ENCODE measurements at places on chromosomes 5 and 9.

DNA sequence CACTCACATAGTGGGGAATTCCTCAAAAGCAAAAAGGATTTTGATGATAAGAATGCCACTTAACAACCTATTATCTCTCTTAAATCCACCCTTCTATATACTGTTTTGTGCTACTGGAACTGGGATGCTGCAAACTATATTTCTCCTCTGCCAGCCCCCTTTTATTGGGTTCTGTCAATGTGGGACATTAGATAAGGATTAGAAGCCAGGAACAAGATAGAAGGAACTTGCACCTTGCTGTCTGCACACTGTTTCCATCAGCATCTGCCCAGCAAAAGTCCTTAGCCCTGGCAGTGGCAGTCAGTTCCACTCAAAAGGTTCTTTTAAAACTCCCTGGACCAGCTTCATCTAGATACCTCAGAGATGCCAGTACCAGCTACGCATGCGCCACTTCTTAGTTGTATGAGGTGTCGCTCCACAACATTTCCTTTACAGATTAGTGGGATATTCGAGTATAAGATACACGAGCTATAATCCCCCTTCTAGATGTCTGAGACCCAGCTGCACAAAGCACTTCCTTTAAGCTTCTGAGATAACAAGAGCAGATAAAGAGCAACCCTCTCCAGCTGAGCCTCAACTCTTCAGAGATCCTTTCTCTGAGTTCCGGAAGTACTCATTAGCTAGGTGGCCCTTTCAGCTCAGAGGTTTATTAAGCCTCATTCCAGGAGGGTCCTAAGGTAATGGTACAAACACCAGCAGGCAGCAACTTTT, 45.3 kb downstream of the CERT1 start:
- DNase-seq: no peak

DNA sequence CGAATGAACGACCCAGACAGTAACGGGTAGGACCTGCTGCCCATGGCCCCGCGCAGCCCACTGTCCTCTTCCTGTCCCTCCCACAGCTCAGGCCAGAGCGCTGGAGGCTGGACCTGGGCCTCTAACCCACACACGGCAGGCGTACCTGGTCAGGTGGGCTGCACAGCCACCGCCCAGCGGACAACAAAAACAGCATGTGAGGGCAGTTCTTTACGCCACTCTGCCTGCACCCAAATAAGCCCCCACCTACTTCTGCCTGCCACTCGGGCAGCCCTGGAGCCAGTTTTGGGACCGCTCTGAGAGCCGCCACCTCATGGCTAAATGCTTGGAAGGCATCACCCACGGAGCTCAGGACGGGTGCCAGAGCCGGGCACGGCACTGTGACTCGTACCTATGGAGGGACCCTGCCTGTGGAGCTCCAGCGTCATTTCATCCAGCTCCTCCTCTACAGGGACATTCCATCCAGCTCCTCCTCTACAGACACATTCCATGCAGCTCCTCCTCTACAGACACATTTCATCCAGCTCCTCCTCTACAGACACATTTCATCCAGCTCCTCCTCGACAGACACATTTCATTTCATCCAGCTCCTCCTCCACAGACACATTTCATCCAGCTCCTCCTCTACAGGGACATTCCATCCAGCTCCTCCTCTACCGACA, 18.9 kb downstream of the CLPTM1L start:
- no peak for DNase-seq

- no peak for DNase-seq
These were observed 110.6 kb upstream of the BOD1 start for GRCh38 chr5:173726846-173727557.

GRCh38 chr5:81755320-81755719, 4.4 kb upstream of the SSBP2 start:
- no peak for DNase-seq

DNA sequence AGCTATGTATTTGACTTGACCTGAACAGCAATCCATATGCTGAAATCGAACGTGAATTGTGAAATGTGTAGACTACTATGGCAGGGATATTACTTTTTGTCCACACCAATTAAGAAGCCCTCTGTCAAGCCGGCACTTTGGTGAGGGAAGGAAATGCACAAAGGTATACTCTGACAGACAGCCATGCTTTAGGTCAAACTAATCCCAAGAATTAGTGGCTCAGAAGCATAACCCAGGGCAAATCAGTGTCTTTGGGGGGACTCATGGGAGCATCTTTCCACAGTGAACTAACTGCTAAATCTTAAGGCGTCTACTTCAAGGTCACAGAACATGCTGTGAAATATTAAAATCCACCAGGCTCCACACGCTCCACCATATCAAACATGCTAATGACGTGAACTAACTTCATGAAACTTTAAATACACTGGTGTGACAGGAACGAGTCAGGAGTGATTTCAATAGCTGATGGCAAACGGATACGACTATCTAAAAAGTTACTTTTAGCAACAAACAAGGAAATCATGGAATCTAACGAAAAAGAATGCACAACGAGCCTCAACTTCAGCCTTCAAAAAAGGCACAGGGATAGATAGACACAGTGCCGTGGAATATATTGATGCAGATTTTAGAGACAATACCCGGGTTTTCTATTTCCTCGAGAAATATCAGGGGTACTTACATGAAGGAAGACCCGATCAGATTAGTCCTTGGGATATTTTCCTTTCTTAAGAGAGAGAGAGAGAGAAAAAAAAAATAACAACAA, 527 bp downstream of the MEF2C start:
- DNase-seq: no peak

- no peak for DNase-seq
These were observed 103.2 kb downstream of the RXRA start for GRCh38 chr9:134429481-134429880.

- DNase-seq: no peak
These were observed 43.8 kb downstream of the ANKRD33B start for GRCh38 chr5:10607666-10608073.

DNA sequence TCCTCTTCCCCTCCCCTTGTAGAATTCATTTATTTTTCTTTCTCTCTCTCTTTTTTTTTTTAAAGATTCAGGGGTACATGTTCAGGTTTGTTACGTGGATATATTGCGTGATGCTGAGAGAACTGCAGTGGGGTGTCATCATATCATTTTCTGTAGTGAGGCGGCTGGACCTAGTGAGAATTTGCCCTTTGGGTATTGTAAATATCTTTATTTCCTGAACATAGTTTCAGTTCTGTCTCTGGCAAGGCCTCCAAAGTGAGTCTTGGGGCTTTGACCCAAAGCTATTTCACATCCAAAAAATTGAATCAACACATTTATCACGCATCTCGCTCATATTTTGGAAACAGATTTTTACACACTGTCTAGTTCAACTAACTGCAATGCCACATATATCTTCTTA, 25.4 kb upstream of the MYOT start:
- DNase-seq: no peak

DNA sequence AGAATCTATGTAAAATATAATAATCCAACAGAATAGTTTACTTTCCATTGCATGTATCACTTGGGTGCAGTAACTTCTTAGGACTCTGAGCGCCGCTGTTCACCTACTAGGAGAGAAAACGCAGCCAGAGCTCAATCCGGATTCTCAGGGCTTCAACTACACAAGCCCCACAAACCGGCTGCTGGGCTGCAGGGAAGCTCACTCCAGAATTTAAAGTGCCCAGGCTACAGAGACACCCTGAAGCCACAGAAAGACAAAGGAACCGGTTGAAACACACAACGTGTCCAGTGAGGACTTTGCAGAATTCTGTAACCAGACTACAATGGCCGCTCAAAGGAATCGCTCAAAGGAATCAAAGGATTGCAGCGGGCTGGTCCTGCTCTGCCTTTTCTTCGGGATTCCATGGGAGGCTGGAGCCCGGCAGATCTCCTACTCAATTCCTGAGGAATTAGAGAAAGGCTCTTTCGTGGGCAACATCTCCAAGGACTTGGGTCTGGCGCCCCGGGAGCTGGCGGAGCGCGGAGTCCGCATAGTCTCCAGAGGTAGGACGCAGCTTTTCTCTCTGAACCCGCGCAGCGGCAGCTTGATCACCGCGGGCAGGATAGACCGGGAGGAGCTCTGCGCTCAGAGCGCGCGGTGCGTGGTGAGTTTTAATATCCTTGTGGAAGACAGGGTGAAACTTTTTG, at the start of gene PCDHGA10:
PCDHGA10 (plus strand) TSS at position 134 of the 686 bp plus-strand sequence; CDS start at position 323, 189 bp downstream.
- DNase-seq: no peak

GRCh38 chr5:91898019-91898418, 514.9 kb upstream of the ARRDC3 start:
- no peak for DNase-seq

GRCh38 chr5:171946000-171946781, 60.2 kb downstream of the FBXW11 start:
- no peak for DNase-seq

DNA sequence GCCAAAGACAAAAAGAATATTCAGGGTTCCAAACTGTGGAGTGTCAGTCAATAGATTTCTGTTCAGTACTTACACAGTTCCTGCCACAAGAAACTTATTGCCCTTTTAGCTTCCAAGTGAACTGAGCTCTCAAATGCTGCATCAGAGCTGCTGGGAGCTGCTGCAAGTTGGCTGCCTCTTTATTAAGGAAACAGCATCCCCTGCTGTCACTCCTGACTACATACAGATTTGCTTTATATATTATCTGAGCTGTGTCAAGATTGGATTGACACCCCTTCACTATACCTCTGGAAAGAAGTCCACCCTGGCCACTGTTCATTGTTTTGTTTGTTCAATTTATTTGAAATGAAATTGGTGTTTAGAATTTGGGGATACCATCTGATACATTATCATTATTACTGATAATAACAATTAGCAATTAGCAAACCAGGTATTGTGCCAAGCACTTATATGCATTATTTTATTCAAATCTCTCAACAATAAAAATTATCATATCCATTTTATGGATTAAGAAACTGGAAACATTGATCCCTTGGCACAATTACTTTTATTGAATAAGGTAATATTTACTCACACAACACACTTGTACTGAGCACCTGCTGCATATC, 16.4 kb upstream of the C5orf58 start:
- DNase-seq: no peak

DNA sequence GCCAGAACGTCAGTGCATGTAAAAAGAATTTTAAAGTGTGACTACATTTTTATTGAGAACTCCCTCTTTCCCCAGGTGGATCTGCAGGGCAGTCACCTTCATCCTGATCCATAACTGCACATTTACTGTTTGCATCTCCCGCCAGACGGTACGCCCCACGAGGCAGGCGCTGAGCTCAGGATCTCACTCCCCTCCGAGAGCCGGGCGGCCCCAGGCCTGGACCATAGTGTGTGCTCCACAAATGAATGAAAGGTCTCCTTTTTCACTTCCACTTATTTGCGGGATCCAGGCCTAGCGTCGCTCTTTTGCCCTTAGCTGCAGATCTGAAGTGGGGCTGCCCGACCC, 378 bp downstream of the DROSHA start:
- no peak for DNase-seq

DNA sequence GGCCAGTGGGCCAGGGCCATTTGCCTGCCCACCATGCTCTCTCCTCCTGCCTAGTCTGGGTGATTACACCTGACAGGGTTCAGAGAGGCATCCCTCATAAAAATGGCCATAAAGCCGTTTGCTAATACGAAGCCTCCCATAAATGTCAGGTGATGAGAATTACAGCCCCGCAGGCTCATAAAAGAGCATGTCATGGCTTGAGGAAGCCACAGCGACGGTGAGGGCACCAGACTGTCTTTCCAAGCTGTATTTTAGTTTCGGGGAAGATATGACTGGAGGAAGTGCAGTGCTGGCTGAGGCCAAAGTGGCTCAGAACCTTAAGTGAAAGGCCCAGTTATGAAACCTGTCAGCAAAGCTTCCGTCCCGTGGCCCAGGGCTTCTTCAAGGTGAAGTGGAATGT, 18.5 kb upstream of the TCERG1 start:
- no peak for DNase-seq

- DNase-seq: no peak
These were observed 9.4 kb downstream of the SCGB3A2 start for GRCh38 chr5:147887930-147888329.

GRCh38 chr5:321726-322251, 275 bp downstream of the AHRR start:
- no peak for DNase-seq

DNA sequence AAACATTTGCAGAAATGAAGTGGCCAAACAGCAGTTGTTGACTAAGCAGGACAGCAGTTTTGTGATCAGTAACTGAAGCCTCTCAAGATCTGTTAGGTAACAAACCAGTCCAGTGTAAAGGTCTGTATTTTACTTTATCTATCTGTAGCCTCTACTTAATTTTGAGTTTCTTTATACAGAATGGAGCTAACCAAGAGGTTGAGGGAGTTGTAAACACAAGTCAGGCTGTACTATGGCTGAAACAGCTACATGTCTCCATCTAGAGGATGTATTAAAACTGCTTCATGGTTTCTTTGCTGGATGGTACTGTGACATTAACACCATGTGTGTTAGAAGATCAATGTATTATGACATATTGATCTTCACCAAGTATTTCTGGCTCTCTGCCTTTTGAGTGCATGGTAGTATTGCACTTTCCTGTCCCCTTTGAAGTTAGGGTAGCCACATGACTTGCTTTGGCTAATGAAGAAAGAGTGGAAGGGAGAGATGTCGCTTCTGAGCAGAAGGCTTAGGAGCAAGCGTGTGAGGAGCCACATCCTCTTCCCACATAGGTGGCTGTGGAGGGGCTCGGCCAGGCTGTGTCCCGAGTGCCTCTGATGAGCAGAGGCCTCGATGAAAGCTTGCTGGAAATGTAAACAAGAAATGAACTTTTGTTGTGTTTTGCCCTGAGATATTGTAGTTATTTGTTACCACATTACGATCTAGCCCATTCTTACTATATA, 105.6 kb upstream of the PCA3 start:
- no peak for DNase-seq

DNA sequence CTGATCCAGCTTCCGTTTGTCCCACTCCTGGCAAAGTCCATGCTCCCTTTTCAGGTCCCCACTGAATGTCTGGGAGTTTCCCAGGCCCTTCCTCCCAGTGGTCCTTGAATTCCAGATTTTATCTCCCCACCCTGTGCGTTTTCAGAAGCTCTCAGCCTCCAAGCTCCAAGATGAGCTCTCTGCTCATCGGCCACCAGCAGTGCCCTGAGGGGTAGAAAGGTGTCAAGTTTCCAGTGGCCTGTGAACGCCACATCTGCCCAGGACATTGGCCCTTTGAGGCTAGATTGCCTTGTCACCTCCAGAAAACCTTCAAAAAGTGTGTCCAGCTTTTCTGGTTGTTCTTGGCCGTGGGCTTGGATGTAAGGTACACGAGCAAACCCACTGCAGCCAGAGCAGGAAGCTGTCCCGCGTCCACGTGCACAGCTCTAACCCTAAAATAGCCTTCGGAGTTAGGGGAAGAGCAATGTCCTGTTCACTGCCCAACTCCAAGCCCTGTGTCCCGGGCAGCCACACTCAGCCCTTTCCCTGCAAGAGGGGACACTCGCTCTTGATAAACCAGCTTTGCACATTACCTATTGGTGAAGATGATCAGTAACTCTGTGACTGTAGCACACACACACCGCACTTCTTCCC, 10.9 kb upstream of the LRRC14B start:
- no peak for DNase-seq
